ENCODE measurements at places on chromosomes 16 and 17. TPM values are rescaled to one million over a fixed set of nuclear protein-coding genes. Genes with fewer than 3 reads are reported as not detected.
A peak's percentile ranks its signal among the peaks of the same experiment; 100 is the strongest.

GRCh38 chr17:81902023-81902652 lies at the start of gene NPB:
Gene NPB (plus strand): TSS chr17:81902238. CDS start chr17:81902278, 40 bp downstream.
- no peaks in the 10 kb centered on the region for H3K36me3 ChIP-seq
- H3K27ac ChIP-seq = no peak within 1 kb of the TSS
- peak within 1 kb of the TSS; percentile 49 for H3K4me3 ChIP-seq
- no peaks in the 10 kb centered on the region for H3K4me1 ChIP-seq

DNA sequence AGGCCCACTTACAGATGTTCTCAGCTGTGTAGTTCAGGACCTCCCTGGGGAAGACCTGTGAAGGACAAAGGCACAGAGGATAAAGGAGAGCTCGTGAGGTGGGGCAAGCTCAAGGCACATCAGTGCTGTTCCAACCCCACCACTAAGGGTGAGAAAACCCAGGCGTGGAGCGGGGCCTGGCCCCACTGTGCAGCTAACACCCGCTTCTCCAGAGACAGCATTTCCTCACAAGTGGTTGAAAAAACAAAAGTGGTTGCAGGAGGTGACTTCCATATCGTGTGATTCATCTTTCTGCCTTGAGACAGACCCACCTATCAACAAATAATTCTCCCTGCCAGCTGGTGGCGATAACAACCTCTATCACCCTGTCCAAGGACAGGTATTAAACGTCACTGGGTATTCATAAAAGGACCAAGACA lies 30.0 kb downstream of the SNN start:
- no peaks in the 10 kb centered on the region for H3K4me1 ChIP-seq
- H3K27me3 ChIP-seq = no peaks in the 10 kb centered on the region
- DNase-seq = no peak

DNA sequence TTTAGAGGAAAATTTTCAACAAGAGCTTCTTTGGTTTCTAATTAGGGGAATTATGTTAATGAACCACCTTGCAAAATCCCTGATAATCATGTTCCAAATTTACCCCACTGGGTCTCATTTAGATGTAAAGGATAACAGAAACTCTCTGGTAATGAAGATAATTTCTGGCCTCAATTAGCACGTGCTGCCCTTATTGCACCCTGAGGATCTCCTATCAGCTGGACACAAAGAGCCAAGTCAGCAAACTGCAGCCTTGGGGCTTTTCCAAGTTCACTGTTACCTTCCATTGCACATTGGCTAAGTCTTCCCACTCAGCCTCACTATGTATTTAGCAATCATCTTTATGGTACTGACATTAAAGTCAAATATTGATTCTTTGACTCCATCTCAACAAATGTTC lies 78.1 kb downstream of the GP2 start:
- DNase-seq = no peak
- H3K4me1 ChIP-seq = no peaks in the 10 kb centered on the region
- H3K36me3 ChIP-seq = no peaks in the 10 kb centered on the region
- no peak overlapping the region for H3K27ac ChIP-seq
- no peak overlapping the region for H3K4me3 ChIP-seq

DNA sequence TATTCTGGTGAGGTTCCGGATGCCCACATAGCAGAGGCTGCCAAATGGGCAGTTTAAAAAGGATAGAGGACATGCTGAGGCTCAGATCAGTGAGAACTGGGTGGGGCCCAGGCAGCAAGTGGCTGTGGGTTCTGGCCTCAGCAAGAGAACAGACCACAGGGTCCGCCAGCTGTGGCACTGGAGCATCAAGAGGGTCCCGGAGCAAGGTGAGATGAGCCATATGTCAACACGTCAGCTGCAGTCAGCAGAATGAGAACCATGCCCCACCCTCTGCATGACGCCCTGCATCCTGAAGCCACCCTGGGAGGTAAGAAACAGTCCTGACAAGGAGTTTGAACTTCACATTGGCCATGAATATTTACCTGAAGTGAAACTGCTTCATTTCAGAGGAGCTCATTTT lies 20.1 kb upstream of the CCL5 start:
- H3K36me3 ChIP-seq = no peaks in the 10 kb centered on the region
- H3K27ac ChIP-seq = no peak overlapping the region
- no peaks in the 10 kb centered on the region for H3K4me1 ChIP-seq

DNA sequence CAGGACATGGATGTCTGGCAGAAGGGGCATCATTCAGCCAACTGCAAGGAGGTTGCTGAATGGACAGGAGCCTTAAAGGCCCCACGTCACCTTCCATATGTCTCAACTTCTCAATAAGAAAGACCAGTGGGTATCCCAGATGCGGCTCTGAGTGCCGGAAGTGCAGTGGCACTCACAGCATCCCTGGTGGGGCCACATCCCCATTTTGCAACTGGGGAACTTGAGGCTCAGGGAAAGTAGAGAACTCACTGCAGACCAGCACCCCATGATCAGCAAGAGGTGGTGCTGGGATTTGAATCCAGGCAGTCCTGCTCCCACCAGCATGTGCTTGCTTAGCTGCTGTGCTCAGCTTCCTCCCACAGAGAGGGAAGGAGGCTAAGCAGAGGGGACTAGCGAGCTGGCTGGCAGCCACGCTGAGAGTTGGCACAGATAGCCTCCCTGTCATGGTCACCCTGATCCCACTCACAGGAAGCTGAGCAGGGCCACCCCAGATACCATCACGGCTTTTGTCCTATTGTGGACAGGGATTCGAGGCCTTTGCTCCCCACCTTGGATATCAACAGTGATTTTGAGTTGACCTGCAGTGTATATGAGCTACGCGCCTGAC lies 294.2 kb upstream of the FOXF1 start:
- no peak overlapping the region for H3K4me3 ChIP-seq
- no peaks in the 10 kb centered on the region for H3K36me3 ChIP-seq
- no peak for DNase-seq
- no peaks in the 10 kb centered on the region for H3K27me3 ChIP-seq

- H3K36me3 ChIP-seq = no peaks in the 10 kb centered on the region
- DNase-seq = peak; percentile 69
- H3K27ac ChIP-seq = peak overlapping the region; percentile 46
- H3K4me1 ChIP-seq = peaks cover 26% of the 10 kb centered on the region
Measured at GRCh38 chr16:89442990-89443726, 47.2 kb downstream of the ANKRD11 start.

GRCh38 chr17:58264407-58265103 lies 16.2 kb downstream of the MPO start:
- H3K27me3 ChIP-seq = no peaks in the 10 kb centered on the region
- DNase-seq = no peak
- H3K27ac ChIP-seq = no peak overlapping the region
- H3K4me3 ChIP-seq = no peak overlapping the region

DNA sequence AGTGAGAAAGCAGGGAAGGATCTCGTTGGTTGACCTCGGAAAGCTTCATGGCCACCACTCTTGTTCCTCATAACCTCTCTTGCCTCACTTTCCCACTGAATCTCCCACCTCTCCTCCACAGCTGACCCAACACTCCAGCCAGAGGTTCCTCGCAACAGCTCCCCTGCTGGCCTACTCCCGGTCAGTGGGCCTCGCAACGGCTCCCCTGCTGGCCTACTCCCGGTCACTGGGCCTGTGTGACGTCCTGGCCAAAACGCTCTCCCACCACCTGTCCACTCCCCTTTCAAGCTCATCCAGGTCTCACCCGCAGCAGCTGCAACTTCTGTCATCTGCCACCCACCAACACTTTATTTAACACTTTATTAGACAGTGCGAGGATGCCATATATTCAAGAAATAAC lies 149.1 kb downstream of the VPS53 start:
- no peaks in the 10 kb centered on the region for H3K4me1 ChIP-seq
- DNase-seq = no peak
- no peak overlapping the region for H3K4me3 ChIP-seq

- H3K27ac ChIP-seq = no peak overlapping the region
- H3K27me3 ChIP-seq = no peaks in the 10 kb centered on the region
- no peak for DNase-seq
- no peaks in the 10 kb centered on the region for H3K4me1 ChIP-seq
- H3K4me3 ChIP-seq = no peak overlapping the region
Measured at GRCh38 chr17:80732268-80732667, 187.6 kb downstream of the RPTOR start.

GRCh38 chr17:61416540-61417363 lies 17.1 kb downstream of the TBX2 start:
- peaks cover 10% of the 10 kb centered on the region for H3K27me3 ChIP-seq
- H3K27ac ChIP-seq = peak overlapping the region; percentile 94
- H3K4me1 ChIP-seq = peaks cover 10% of the 10 kb centered on the region
- no peaks in the 10 kb centered on the region for H3K36me3 ChIP-seq
- DNase-seq = peak; percentile 81

- H3K27me3 ChIP-seq = no peaks in the 10 kb centered on the region
- no peaks in the 10 kb centered on the region for H3K4me1 ChIP-seq
- H3K27ac ChIP-seq = no peak overlapping the region
- H3K4me3 ChIP-seq = no peak overlapping the region
Measured at GRCh38 chr17:35676441-35676840, 55.0 kb upstream of the RASL10B start.

DNA sequence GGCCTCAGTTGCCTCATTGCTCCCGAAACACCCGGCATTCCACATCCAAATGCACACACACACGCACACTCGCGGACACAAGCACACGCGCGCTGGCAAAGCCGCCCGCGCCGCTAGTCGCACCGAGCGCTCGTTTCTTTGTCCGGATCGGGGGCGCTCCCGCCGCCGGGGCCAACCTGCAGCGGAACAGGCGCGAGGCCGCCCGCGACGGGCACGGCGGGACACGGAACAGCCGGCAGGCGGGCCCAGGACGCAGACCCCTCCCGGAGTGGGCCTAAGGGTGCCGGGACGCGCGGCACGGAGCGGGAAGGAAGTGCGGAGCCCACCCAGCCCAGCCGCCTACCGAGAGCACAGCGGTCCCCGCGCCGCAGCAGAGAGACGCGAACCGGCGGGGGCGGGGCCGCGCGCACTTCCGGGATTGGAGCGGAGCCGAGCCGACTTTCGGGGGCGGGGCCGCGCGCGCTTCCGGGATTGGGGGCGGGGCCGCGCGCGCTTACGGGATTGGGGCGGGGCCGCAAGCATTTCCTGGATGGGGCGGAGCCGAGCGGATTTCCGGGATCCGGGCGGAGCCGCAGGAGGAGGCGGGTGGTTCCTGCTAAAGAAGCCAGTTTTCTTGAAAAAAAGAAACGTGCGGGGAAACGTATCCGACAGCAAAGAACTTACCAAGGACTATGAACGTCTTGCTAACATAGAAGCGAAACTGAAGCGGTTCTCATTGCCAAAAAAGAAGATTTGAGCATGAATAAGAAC lies at the start of gene CYBC1:
Gene CYBC1, minus strand, starts transcription at position 396 of the 750 bp plus-strand sequence. CDS start 1,498 bp downstream, outside the sequence.
- H3K4me3 ChIP-seq = peak within 1 kb of the TSS; percentile 82
- H3K27me3 ChIP-seq = no peaks in the 10 kb centered on the region
- H3K36me3 ChIP-seq = no peaks in the 10 kb centered on the region
- DNase-seq = peak; percentile 92
- peak within 1 kb of the TSS; percentile 91 for H3K27ac ChIP-seq
- H3K4me1 ChIP-seq = peaks cover 16% of the 10 kb centered on the region

DNA sequence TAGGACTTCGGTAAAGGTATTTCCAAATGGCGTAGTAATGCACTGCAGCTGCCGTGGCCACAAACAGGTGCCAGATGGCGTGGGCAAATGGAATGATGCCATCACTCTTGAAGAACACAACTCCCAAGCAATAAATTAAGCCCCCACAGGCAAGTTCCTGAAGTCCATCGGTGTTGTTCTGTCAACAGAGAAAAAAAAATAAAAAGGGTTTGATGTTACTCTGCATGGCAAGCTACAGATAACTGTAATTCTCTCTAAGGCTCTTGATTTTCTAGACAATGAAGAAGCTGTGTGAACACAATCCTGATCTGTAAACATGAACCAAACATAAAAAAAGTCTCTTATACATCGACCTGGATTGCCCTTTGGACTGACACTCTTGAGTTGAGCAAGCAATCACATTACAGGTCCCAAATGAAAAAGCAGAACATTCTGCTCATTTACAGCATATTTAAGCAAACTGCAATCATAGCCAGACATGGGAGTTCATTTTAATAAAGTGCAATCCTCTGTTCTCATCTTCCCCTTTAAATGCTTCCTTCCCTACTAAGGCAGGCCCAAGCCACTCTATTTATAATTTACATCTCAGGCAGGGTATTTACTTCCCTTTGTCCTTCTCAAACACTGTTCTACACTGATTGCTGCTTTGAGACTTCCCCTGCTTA lies 27.1 kb downstream of the MMD start:
- H3K27ac ChIP-seq = no peak overlapping the region
- H3K4me1 ChIP-seq = no peaks in the 10 kb centered on the region
- no peak for DNase-seq

GRCh38 chr17:57926723-57927047 lies 28.5 kb downstream of the CUEDC1 start:
- no peaks in the 10 kb centered on the region for H3K27me3 ChIP-seq
- peak overlapping the region; percentile 55 for H3K27ac ChIP-seq
- DNase-seq = no peak
- H3K4me3 ChIP-seq = no peak overlapping the region
- H3K4me1 ChIP-seq = peaks cover 8% of the 10 kb centered on the region
- H3K36me3 ChIP-seq = no peaks in the 10 kb centered on the region

- no peak overlapping the region for H3K27ac ChIP-seq
- H3K27me3 ChIP-seq = no peaks in the 10 kb centered on the region
- no peak overlapping the region for H3K4me3 ChIP-seq
- H3K4me1 ChIP-seq = no peaks in the 10 kb centered on the region
- H3K36me3 ChIP-seq = no peaks in the 10 kb centered on the region
- DNase-seq = peak; percentile 27
Measured at GRCh38 chr16:10519929-10520868, 60.2 kb downstream of the EMP2 start.

GRCh38 chr16:65410801-65411200 lies 288.9 kb upstream of the CDH11 start:
- H3K4me3 ChIP-seq = no peak overlapping the region
- no peaks in the 10 kb centered on the region for H3K27me3 ChIP-seq
- no peaks in the 10 kb centered on the region for H3K4me1 ChIP-seq
- no peaks in the 10 kb centered on the region for H3K36me3 ChIP-seq
- no peak overlapping the region for H3K27ac ChIP-seq

DNA sequence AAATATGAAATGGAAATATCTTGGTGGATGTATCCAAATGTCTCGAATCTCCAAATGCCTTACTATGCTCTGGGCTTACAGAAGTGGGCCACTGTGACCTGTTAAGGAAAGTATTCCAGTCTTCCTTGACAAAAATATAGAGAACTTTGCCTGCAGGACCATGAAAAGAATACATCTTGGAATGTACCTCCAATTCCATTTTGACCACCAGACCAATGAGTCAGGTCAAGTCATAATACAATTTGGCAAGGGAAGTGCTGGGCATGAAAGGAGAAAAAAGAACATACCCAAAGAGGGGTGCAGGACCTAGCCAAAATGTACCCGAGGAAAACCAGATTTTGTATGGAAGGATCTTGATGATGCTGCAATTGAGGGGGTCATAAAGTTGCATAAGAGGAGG lies 1153.7 kb upstream of the GOT2 start:
- H3K27ac ChIP-seq = no peak overlapping the region
- no peak overlapping the region for H3K4me3 ChIP-seq
- DNase-seq = no peak
- no peaks in the 10 kb centered on the region for H3K27me3 ChIP-seq

- H3K27ac ChIP-seq = no peak overlapping the region
- no peak overlapping the region for H3K4me3 ChIP-seq
- H3K27me3 ChIP-seq = no peaks in the 10 kb centered on the region
- no peak for DNase-seq
Measured at GRCh38 chr17:43406676-43407645, 8.2 kb downstream of the ARL4D start.

- H3K36me3 ChIP-seq = no peaks in the 10 kb centered on the region
- H3K27me3 ChIP-seq = no peaks in the 10 kb centered on the region
- no peak overlapping the region for H3K27ac ChIP-seq
- DNase-seq = no peak
- no peaks in the 10 kb centered on the region for H3K4me1 ChIP-seq
Measured at GRCh38 chr16:23871924-23872323, 36.1 kb downstream of the PRKCB start.

Gene TMC5
- total RNA-seq = 28.8 TPM

Gene CFAP97D1
- 0.16 TPM for total RNA-seq

Gene SBK1
- total RNA-seq = 0.16 TPM

Gene TBX2
- total RNA-seq = 4.8 TPM

Gene NXN
- 14.3 TPM for total RNA-seq

Gene CIITA
- 11.1 TPM for total RNA-seq

Gene PTGES3L
- total RNA-seq = 0.66 TPM

Gene NPIPA3
- 1.3 TPM for total RNA-seq

Gene CD300LB
- not detected for total RNA-seq
